ENCODE measurements at places on chromosomes 2 and 18.
A peak's percentile ranks its signal among the peaks of the same experiment; 100 is the strongest.

DNA sequence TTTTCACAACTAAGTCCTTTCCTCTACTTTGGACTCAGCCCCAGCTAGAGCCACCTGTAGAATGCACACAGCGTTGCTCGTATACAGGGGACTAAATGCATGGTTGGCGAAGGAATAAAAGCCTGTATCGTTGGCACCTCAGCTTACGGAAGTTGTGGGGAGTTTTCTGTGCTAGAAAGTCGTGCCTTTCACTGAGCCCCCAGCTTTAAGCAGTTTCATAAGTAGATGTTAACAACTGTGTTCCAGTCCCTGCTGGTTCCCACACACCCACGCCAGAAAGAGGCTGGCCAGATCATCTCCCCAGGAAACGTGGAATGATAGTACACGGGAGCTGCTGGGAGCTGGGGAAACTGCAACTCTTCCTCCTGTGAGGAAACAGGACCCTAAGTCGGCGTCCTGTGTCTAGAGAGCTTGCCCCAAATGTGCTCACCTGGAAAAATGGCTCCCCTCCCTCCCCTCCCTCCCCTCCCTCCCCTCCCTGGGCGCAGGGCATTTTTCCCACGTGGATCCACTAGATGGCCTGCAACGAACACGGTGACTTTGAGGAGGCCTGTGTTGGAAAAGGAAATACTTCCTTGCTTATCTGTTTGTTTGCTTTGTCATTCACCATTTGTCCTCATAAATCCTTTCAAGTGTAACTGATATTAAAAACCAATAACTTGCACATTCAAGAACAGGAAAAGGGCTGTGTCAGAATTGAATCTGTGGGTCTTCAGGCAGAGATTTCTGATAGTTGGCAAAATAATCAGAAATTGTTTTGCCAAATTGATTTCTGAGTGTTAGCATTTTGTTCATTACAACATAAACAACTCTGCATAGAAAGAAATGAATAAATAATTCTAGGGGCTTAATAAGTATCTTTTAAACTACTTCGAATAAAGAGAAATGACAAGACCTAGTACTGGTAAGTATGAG, 43.9 kb upstream of the RFX8 start:
- DNase-seq, result no peak

DNA sequence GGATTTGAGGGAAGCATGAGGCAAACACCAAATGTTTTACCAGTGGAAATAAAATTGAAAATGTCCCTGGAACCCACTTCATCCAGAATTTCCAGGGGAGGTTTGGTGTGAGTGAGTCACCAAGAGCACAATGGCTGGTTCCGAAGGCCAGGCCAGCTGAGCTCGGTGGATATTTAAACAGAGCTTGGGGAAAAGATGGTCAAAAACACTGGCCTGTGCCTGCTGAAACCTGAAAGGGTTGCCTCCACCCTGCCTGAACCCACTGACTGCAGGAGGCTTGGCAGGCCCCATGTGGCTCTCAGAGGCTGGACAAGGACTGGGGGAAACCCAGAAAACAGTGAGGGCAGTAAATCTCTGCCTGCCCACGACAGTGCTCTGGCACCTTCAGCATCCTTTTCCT, 93.9 kb downstream of the TTC32 start:
- DNase-seq, result no peak

DNA sequence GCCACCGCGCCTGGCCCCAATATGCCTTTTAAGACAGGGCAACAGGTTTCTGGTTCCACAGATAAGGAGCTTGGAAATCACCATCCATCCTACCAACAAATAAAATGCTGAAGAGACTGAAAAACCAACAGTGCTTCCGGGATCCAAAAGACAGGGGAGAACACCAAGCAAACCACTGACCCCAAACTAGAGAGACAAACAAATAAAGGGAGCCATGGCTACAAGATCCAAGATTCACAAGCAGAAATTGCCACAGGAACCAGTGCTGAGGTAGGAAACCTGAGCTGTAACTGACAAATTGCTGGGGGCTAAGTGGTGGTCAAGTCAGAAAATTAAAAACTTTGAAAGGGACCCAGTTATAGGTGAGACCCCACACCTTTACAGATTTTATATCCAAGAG, 76.5 kb downstream of the ROCK2 start:
- DNase-seq, result no peak

DNA sequence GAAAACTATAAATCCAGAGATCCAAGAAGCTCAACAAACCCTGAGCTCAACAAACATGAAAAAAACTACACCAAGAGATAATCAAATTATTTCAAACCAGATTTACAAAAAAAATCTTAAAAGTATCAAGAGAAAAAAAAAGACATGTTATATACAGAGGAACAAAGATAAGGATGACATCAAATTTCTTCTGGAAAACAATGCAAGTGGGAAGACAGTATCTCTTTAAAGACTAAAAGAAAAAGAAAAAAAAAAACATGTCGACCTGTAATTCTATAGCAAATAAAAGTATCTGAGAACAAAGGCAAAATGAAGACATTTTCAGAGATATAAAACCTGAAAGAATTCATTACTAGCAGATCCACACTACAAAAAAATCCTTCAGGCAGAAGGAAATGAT, 21.3 kb downstream of the TMEM131 start:
- DNase-seq, result no peak

DNA sequence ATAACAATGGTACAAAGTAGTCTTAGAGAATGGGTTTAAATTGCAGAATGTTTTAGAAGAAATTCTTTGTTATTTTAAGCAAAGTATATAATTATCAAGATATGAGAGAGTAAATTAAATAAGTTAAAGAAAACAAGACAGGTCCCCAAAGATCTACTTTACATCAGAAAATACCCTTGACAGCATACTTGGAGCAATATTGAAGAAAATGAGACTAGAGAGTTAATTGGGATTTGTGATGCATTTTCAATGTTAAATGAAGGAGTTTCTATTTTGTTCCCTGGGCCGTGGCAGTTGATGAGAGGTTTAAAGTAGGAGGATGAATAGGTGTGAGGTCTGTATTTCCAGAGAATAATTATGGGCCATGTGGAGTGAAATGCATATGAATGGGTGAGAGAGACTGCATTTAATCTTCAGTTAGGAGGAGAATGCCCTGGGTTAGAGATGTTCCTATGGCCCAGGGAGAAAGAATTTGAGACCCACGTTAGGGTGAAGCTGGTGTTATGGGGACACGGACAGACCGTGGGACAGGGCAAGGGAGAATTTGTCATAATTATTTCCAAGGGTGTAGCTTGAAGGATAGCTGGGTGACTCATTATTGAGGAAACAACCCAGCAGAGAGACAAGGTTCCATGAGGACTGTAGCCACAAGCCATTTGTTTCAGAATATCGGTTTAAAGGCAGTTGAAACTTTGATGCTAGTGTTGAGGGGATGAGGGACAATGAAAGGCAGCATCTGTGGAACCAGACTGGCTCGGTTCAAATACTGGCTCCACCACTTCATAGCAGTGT, 22.7 kb downstream of the MGAT5 start:
- DNase-seq, result no peak

DNA sequence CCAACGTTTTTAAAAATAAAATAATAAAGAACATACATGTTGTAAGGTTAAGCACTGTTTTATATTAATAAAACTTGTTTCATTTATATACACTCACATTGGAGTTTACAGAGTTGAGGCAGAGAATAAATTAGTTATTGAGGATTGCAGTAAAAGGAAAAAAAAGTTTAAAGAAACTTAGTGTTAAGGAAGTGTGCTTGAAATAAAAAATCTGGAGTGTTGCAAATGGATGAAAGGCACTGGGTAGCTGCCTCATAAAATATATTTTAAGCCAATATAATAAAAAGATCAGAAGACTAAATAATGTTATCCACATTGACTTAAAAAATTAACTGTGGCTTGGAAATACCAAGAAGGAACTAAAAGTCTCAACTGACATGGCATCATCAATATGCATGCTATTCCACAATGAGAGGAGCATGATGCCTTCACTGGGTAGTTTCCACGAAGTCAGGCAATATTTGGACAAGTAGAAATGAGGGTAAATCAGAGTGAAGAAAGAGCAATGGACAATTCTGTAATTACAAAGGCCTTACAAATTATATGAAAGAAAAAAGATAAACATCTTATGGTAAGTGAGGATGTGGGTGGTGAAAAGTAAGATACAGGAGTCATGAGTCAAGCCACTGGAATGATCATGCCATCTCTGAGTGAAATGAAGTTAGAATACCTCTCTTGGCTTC, 2.5 kb downstream of the GALNT3 start:
- DNase-seq, result no peak

GRCh38 chr2:229133155-229133772, 137.8 kb downstream of the PID1 start:
- DNase-seq, result no peak

GRCh38 chr2:97806738-97807618, 93.6 kb downstream of the ZAP70 start:
- peak; percentile 56 for DNase-seq

DNA sequence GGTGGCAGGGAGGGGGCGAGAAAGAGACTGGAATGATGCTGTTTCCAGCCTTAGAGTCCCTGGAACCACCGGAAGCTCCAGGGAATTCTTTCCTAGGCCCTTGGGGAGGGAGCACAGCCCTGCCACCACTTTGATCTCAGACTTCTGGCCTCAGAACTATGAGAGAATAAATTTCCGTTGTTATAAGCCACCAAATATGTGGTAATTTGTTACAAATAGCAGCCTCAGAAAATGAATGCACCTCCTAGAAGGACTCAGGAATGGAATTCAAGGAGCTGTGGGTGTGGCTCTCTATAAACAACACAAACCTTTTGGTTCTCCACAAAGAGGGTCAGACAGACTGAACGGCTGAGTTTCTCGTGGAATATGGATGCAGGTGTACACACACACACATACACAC, 144.5 kb downstream of the ACKR3 start:
- no peak for DNase-seq

- no peak for DNase-seq
Observed at GRCh38 chr2:37549598-37549997, 121.8 kb downstream of the CDC42EP3 start.

DNA sequence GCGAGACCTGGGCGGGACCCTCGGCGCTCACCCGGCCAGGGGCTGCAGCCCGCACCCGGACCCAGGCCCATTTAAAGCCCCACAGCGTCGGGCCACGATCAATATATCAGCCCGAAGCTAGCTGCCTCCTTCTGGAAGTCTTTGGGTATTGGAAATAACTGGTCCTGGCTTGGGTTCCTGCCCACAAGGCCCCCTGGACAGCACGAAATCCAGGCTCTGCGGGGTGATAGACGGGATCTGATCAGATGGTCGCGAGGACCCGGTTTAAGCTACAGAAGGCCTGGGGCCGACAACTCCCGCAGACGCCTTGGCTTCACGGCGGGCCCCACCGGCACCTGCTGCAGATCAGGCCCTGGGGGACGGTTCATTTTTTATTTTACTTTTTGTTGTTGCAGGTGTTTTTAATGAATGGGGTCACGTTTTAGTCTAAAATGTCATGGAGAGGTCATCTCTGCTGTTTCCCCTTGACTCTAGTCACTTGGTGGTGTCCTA, 362 bp upstream of the PSTPIP2 start:
- DNase-seq, result no peak

DNA sequence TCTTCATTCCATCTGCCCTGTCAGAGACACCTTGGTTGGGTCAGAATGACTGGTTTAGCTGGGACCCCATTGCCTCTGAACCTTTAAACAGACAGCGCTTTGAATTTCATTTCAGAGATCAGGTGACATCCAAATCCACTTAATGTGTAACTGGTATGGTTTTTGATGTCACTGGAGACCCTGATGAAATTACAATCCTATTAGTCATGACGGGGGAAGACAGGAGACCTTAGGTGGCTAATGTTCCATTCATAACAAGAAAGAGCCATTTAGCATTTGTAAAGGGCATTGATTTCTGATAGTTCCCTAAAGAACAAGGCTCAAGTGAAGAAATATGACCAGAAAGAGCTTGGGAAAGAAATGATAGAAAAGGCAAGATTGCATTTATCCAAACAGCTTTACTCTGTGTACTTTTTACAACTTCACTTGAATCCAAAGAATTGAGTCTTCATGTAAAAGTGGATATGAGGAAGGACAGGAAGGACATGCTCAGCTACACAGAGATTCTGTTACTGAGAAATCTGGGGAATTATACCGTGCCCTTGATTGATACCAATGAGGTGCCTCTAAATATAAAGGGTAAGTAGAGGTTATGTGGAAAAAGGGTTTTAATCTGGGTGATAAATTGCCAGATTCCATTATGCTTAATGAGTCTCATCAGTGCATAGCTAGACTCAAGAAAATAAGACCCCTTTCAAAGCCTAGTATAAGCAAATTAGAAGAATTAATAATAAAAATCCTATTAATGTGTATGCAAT, 198.2 kb downstream of the NCKAP5 start:
- no peak for DNase-seq

DNA sequence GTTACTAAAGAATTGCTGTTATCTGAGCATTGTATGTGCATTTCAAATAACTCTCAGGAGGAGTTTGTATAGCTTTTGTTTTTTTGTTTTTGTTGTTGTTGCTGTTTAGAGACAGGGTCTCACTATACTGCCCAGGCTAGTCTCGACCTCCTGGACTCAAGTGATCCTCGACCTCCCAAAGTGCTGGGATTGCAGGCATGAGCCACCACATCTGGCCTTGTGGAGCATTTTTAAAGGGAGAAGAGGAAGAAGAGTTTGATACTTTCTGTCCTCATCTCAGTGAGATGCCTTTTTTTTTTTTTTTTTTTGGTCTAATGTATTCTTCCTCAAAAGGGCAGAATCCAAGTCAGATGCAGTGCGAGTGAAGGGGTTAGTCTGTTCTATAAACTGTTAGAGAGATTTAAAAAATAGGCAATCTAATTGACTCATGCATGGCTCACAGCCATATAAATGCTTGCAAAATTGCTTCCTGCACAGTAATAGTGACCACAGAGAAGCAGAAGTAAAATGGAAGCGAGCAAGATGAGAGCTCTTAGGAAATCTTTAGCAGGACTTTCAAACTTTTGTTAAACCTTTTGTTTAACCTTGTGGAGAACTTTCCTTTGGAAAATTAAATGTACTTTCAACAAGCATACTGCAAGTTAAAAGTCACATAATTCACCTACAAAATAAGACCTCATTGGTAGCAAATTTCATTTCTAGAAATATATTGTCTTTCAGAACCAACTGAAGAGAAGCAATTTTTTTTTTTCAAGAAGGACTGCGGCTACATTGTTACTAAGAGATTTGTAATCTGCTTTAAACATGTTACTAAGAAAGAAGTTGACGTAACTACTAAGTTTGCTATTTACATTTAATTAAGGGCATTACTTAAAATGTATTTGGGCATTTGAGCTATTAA, 52.3 kb upstream of the ROCK1 start:
- no peak for DNase-seq

DNA sequence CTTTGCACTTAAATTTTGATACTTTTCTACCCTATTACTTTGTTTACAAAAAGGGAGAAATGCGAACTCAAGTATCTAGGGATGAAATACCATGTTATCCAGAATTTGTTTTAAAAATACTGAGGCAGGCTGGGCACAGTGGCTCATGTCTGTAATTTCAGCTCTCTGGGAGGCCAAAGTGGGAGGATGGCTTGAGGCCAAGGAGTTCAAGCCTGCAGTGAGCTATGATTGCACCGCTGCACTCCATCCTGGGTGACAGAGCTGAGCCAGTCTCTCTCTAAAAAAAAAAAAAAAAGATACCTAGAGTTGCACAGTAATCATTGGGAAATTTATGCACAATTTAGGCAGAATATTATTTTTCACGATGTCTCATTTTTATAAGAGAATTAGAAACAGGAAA, 12.4 kb upstream of the VAPA start:
- DNase-seq, result no peak

GRCh38 chr18:80137137-80137536, 28.1 kb downstream of the ADNP2 start:
- no peak for DNase-seq

GRCh38 chr2:237097326-237097910, 11.7 kb downstream of the COPS8 start:
- DNase-seq, result no peak

- no peak for DNase-seq
Observed at GRCh38 chr2:236250909-236251579, 13.2 kb downstream of the ASB18 start.

GRCh38 chr2:36392571-36393255, 37.1 kb downstream of the CRIM1 start:
- no peak for DNase-seq
